Suppressor macrophage treated with lipopolysaccharide for 4 hours (primary cell): ENCODE measurements at places on chromosomes 6 and 20.
A peak's percentile ranks its signal among the peaks of the same experiment; 100 is the strongest.

- DNase-seq = no peak
Observed at GRCh38 chr20:40446888-40447287, 242.1 kb downstream of the MAFB start.

GRCh38 chr20:50111120-50111828, 1.7 kb downstream of the UBE2V1 start:
- DNase-seq = peak; percentile 44

DNA sequence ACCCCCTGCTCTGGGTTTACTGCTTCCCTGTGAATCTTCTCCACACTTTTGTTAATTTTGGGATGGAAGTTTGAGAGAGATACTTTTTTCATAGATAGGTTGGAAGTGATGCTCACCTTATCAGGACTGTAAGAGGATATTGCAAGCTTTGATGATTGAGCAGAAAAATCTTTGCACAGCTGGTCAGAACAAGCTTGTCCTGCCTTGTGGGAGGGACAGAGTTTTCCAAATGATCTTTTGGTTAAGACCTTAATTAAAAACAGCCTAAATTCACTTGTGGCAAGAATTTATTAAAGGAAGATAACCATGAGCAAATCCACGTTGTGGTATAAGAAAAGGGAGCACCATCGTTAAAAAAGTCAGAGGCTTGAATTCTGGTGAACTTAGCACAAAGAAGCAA, 32.2 kb downstream of the E2F3 start:
- DNase-seq = no peak

DNA sequence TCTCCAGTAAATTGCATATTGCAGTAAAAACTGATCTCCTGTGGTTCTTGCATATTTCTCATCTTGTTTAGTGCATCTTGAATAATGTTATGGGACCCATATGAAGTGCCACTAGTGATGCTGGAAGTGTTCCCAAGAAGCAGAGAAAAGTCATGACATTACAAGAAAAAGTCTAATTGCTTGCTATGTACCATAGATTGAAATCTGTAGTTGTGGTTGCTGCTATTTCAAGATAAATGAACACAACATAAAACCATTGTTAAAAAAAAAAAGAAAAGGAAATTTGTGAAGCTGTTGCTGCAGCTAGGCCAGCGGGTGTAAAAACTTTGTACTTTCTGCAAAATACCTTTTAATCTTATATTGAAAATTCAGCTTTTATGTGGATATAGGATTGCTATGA, 304.5 kb downstream of the PHF3 start:
- no peak for DNase-seq

GRCh38 chr6:46452312-46452917, 38.8 kb downstream of the RCAN2 start:
- no peak for DNase-seq

GRCh38 chr6:127301199-127301700, 34.6 kb downstream of the RNF146 start:
- no peak for DNase-seq

DNA sequence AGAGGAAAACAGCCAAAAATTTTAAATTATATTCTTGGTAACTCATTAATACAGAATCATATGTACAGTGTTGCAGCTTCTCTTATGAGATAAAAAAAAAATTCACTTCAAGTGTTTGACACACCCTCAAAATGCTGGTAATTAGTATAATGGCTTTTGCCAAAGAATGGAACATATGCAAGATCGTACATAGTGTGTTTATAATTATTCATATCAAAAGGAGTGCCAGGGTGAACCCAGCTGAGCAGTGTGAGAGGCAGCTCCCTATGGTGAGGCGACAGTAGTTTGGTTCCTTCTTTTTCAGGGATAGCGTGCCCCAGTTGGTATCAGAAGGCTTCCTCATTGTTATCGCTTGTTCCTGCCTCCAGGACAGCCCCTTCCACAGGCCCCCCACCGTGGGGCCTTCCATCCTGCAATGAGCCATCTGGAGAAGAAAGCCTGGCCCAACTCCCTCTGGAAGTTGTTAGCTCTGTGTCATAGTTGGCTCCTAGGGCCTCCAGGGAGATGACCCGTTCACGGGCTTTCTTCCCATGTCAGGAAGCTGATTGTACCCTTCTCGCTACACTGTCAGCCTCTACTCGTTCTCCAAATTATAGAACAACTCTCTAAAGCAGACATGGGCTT, 150.7 kb downstream of the FRK start:
- no peak for DNase-seq

GRCh38 chr6:12967686-12968085, 251.1 kb downstream of the PHACTR1 start:
- DNase-seq = peak; percentile 64

DNA sequence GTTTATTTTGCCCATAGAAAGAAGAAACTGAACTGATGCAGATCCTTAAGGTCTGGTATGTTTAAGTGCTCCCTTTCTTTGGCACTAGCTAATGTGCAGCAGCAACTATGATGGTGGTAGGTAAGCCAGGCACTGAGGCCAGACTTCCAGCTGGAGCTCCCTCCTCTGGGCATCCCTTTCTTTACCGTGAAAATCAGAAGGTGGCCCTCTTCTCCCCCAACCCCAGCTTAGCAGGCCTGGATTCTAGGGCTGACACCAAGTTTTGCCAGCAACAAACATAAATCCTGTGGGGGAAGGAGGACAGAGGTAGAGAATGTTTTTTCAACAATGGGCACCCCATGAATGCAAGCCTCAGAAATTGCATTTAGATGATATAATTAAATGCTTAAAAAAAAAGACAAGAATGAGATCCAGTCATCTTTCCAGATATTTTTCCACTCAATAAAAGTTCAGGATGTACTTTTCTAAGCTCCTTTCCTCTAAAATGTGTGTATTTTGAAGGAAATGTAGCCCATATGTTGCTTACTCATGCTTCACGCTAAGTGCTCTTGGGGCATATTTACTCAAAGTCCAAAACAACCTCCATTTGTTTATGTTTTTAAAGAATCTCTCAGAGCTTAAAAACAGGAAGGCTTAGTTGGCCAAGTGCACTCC, 123.9 kb upstream of the NXT1 start:
- DNase-seq = no peak

DNA sequence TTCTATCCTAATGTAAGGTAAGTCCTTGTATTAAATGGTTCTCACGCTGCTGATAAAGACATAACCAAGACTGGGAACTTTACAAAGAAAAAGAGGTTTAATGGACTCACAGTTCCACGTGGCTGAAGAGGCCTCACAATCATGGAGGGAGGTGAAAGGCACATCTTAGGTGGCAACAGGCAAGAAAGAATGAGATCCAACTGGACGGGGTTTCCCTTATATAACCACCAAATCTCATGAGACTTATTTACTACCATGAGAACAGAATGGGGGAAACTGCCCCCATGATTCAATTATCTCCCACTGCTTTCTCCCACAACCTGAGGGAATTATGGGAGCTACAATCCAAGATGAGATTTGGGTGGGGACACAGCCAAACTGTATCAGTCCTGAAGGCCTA, 136.6 kb downstream of the HTR1B start:
- DNase-seq = no peak

- no peak for DNase-seq
Observed at GRCh38 chr6:34120953-34121675, 24.8 kb downstream of the GRM4 start.

GRCh38 chr6:85672623-85673022, 29.9 kb upstream of the SYNCRIP start:
- DNase-seq = no peak

DNA sequence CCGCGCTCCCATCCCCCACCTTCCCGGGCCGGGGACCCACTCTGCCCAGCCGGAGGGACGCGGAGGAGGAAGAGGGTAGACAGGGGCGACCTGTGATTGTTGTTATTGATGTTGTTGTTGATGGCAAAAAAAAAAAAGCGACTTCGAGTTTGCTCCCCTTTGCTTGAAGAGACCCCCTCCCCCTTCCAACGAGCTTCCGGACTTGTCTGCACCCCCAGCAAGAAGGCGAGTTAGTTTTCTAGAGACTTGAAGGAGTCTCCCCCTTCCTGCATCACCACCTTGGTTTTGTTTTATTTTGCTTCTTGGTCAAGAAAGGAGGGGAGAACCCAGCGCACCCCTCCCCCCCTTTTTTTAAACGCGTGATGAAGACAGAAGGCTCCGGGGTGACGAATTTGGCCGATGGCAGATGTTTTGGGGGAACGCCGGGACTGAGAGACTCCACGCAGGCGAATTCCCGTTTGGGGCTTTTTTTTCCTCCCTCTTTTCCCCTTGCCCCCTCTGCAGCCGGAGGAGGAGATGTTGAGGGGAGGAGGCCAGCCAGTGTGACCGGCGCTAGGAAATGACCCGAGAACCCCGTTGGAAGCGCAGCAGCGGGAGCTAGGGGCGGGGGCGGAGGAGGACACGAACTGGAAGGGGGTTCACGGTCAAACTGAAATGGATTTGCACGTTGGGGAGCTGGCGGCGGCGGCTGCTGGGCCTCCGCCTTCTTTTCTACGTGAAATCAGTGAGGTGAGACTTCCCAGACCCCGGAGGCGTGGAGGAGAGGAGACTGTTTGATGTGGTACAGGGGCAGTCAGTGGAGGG, 2.8 kb downstream of the SOX4 start:
- peak; percentile 39 for DNase-seq

- DNase-seq = no peak
Observed at GRCh38 chr20:61631751-61632150, 379.7 kb downstream of the CDH4 start.

- no peak for DNase-seq
Observed at GRCh38 chr6:52557389-52558265, 19.2 kb downstream of the TRAM2 start.

- DNase-seq = peak; percentile 57
Observed at GRCh38 chr6:145814035-145814500, 527 bp downstream of the FBXO30 start.

- no peak for DNase-seq
Observed at GRCh38 chr6:5904532-5904931, 102.2 kb downstream of the NRN1 start.

GRCh38 chr20:63215101-63216040, 560 bp downstream of the YTHDF1 start:
- DNase-seq = peak; percentile 50

DNA sequence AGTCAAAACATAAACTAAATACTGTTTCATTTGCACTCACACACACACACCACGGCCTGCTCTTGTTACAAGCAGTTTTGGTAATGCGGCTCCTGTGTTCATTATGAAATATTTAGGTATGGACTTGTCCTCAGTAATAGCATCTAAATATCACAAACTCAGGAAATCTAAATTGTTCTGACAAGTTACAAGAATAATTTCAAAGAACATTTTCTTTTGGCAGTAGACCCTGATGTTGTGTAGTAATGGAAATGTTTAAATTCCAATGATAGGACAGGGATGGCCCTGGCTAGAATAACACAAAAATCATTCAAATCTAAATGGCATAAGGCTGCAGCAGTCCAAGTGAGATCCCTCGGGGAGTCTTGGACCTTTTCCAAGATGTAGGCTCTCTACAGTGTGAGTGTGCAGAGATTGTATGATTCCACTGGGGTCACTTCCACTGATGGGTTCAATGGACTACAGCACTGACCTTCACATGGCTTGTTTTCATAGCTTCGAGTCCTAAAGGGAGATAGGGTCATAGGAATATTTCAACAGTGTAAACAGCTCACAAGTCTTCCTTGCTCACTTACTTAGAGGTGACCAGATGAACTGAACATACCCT, 210.6 kb upstream of the PLCB4 start:
- DNase-seq = no peak

- no peak for DNase-seq
Observed at GRCh38 chr6:168782187-168782751, 341.3 kb downstream of the SMOC2 start.

GRCh38 chr6:11196511-11197174, 35.8 kb downstream of the NEDD9 start:
- DNase-seq = no peak

GRCh38 chr6:95091823-95092436, 485.4 kb upstream of the MANEA start:
- peak; percentile 51 for DNase-seq

- no peak for DNase-seq
Observed at GRCh38 chr6:4885341-4885933, 109.2 kb downstream of the CDYL start.

GRCh38 chr6:167750956-167751358, 75.8 kb upstream of the AFDN start:
- DNase-seq = no peak

DNA sequence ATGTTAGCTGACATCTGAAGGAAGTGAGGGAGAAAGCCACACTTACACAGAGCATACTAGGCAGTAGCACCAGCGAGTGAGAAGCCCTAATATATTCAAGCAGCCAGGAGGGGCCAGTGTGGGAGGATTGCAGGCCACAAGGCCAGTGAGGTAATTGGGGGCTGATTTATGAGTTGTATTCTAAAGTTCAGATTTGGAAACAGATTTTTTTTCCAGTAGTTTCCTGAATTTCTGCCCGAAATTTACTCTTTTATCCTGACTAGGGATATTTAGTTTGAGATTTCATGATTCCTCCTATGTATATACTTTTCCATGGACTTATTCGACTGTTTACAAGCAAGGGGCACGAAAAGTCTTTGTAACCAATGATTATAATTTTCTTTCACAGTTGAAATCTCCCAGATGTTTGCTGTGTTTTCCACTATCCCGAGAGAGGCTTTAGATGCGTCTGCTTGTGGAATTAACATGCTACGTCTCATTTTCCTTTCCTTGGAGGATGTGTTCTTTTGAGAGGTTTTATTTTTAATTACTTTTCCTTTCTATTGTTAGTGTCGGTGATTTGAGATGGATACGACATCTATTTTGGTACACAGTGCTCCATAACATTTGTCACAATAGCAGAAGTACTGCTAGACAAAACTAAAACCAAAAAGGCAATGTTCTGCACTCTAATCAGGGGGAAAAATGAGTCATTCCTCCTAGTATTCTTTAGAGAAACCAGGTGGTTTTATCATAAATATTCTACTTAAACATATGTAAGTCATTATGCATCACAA, 356.3 kb upstream of the HSF2 start:
- DNase-seq = peak; percentile 18

DNA sequence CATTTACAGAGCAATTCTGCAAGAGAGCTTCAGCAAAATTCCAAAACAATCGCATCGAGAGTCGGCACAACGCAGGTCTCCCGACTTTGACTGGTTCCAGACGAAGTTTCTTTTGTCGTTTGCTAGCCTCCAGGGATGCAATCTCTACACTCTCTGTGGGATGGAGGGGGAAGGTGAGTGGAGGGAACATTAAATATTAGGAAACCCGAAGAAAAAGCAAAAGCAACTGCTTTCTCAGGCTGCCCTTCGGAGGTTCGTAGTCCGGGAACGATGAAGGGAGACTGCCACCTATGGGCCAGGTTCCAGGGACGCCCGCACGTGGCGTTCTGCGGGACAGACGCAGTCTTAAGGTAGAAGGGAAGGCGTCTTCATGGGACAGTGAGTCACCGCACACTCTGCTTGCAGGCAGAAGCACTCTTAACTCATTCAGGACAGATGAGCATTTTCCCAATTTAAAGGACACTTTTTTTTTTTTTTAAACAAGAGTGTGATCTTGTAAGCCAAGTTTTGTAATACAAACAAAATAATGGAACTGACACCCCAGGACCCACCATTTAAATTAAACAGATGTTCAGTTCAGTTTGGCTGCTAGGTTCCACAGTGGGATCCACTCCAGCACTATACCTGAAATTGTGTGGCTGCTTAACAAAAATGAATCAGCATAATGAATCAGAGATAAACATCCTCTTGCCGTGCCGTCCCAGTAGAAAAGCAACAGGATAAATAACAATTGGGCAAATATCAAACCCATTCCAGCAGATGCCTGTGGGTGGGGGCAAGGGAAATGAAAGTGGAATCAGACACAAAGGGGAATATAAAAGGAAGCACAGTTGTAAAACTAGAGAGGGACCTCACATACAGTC, 65.8 kb upstream of the ARMC2 start:
- peak; percentile 71 for DNase-seq

GRCh38 chr6:166461821-166462460, 79.2 kb upstream of the MPC1 start:
- DNase-seq = no peak
